ENCODE measurements at places on chromosomes 1 and 21.

DNA sequence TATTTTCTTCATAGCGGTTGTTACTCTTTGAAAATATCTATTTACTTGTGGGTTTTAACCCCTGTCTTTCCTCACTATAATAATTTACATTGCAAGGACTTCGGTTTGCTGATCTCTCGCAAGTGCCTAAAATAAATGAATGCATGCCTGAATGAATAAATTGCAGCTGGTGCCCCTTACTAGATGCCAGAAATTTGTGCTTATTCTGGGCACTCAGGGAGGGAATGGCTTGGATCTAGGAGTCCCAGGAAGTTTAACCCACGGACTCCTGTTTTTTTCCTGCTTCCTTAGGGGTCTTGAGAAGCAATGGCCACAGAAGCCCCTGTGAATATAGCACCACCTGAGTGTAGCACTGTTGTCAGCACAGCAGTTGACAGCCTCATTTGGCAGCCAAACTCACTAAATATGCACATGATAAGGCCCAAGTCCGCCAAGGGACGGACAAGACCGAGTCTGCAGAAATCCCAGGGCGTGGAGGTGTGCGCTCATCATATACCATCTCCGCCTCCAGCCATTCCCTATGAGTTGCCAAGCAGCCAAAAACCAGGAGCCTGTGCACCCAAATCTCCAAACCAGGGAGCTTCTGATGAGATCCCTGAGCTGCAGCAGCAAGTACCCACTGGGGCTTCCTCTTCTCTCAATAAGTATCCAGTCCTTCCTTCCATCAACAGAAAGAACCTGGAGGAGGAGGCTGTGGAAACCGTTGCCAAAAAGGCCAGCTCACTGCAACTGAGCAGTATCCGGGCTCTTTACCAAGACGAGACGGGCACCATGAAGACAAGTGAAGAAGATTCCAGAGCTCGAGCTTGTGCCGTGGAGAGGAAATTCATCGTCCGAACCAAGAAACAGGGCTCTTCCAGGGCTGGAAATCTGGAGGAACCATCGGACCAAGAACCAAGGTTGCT is 4.2 kb upstream of the PLA2G2C start:
- DNase-seq = no peak

- peak; percentile 36 for DNase-seq
Measured at GRCh38 chr1:145858238-145858900, 512 bp downstream of the PIAS3 start.

DNA sequence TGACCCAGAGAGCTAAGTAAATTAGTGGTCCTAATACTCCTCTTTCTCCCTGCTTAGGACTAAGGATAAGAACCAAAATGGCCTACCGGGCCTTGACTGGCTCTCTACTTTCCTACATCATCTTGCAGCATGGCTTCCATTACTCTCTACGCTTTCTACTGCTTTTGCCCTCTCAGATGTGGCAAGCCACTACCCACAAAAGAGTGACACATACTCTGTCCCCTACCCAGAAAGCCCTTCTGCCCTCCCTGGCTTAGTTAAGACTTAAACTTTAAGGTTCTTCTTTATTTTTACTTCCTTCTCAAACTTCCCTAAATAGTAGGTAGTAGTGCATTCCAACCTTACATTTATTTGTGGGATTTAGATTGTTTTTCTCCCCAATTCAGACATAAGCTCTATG is 228.1 kb downstream of the TPR start:
- DNase-seq = no peak

DNA sequence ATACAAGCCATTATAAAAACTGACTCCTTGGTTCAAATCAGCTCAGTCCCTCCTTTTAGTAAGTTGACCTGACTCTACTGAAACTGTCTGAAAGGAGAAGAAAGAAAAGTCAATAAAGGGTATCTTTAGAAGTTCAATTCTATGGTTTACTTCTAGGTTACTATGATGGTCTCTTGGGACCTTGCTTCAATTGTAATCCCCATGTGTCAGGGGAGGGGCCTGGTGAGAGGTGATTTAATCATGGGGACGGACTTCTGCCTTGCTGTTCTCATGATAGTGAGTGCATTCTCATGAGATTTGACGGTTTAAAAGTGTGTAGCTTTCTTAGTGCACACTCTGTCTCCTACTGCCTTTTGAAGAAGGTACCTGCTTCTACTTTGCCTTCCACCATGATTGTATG is 31.7 kb upstream of the FNBP1L start:
- no peak for DNase-seq

- peak; percentile 20 for DNase-seq
Measured at GRCh38 chr1:55848906-55849305, 633.7 kb upstream of the USP24 start.

- DNase-seq = no peak
Measured at GRCh38 chr1:29318724-29319123, 82.4 kb downstream of the PTPRU start.

DNA sequence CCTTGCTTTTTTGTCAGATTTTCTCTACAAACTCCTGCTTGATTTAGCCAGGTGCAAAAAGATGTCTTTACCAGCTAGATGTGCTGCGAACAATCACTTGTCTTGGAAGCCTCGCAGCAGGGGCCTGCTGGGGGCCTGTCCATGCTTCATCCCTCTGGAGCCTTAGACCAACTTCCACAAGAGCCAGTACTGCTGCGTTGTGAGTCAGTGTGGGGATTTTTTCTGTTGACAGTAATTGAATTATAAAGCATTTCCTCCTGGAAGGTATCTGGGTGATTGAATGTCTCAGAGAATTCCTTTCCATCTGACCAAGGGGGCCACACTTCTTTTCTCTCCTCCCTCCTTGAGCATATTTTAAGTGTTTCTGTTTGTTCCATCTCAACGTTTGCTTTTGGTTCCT is 40.4 kb upstream of the LDLRAP1 start:
- DNase-seq = peak; percentile 79

DNA sequence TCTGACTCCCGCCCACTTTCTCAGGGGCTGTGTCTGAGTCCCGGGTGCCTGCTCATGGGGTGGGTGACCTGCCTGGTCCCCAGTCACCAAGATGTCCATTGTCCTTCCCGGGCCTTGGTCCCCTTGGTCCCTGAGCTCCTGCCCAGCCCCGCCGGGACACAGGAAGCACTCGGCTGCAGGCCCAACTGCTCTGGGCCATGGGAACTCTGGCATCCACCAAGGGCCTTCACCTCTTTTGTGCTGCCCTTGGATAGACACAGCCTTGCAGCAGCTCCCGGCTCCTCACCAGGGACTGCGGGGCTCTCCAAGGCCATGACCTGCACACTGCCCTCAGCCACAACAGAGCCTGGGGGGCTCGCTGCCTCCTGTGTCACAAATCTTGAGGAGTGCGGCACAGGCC is 22.1 kb upstream of the MX1 start:
- DNase-seq = no peak

DNA sequence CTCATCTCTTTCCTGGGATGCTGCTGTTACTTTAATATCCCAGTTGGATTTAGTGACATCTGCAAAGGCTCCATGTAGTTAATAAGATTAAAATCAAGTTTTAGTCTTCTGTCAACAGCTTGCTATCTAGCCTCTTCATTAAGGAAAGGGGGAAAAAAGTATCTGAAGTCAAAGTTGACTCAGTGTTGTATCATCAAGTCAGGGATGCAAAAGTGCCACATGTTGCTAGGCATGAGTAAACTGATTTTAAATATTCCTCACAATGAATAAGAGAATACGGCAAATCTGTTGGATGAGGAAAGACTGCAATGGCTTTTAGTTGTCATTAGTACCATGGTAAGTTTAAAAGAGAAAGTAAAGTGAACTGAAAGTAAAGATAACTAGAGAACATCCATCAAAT is 383.2 kb upstream of the ZRANB2 start:
- peak; percentile 39 for DNase-seq

DNA sequence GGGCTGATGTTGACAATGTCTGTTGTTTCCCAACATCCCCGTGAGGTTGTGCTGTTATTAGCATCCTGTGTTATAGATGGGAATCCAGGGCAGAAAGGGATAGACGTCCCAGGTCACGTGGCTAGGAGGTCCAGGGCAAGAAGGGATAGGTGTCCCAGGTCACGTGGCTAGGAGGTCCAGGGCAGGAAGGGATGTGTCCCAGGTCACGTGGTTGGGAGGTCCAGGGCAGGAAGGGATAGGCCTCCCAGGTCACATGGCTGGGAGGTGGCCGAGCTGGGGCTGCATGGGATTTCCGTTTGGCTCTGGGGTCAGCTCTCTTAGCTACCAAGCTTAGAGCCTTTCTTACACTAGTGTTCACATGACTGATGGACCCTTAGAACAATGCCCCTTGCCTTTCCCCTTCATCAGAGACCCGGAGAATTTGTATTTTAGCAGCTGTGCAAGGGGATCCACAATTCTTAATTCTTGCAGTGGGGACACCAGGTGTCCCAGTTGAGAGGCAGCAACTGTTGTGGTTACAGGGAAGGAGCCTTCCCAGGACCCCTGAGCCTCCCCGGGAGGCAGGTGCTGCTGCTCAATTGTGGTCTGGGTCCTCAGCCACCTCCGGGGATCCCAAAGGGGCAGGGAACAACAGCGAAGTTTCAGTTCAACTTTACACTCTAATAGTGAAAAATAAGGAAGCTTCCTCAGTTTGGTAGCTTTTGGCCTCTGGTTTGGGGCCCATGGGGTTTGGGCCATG is 69.2 kb downstream of the UMODL1 start:
- no peak for DNase-seq

DNA sequence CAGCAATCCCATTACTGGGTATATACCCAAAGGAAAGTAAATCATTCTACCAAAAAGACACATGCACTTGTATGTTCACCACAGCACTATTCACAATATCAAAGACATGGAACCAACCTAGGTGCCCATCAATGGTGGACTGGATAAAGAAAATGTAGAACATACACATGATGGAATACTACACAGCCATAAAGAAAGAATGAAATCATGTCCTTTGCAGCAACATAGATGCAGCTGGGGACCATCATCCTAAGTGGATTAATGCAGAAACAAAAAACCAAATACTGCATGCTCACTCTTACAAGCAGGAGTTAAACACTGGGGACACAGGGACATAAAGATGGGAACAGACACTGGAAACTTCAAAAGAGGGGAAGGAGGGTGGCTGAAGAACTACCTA is 8.7 kb downstream of the ANP32E start:
- DNase-seq = no peak

DNA sequence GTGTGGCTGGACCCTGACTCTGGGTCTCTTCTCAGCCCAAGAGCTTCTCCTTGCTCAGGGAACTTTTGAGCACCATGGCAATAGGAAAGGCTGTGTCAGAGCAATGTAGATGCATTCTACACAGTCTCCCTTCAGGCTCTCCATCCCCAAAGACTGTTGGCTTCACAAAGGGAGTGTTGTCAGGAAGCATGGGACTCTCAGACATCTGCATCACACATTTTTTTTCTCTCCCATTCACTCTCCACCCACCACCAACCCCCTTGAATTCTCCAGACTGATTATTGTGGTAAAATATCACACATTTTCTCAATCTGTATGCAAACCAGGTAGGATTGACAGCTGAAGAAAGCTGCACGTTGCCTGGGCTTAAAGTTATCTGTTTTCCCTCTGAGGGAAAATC is 105.4 kb upstream of the WARS2 start:
- no peak for DNase-seq

DNA sequence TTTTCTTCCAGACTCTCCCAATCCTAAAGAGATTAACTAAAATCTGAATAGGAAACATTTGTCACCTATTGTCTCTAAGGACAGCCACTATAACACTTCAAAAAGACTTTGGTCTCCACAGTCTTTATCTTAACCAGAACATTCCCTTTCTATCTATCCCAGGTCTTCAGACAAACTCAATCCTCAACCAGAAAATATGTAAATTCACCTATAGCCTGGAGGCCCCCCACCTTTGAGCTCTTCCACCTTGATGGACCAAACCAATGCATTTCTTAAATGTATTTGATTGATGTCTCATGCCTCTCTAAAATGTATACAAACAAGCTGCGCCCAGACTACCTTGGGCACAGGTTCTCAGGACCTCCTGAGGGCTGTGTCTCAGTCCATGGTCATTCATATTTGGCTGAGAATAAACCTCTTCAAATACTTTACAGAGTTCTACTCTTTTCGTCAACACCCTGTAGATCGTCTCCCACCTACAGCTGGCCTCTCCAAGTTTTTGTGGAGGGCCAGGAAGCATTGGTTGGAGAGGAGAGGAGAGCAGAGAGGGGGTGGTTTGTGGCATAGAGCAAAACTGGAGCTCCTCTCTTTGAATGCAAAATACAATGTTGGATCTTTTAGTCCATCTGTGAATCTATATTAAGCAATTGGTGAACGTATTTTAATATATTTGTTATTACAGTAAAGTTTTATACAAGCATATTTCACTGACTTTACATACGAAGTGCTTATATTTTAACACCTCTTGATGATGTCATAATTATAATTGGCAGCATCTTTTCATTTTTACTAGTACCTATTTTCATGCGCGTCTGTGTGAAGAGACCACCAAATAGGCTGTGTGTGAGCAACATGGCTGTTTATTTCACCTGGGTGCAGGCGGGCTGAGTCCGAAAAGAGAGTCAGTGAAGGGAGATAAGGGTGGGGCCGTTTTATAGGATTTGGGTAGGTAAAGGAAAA is 230.7 kb upstream of the DUSP10 start:
- no peak for DNase-seq

DNA sequence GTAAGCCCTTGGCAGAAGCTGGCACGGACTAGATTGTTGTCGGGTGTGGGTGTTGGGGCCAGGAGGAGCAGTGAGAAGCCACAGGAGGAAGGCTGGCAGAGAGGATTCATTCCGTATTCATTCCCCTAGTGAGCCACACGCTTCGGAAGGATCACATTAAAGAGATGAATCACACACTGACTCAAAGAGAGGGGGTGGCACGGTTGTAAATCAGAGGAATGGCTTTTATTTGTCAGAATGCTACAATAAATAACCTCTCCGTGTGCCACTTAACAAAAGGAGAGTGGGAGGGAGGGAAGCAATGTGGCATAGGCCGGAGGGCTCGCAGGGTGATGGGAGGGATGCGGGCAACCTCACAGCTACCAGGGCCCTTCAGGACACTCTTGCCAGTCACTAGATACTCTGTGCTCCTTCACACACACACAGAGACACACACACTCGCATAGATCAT is 135.5 kb downstream of the HIVEP3 start:
- peak; percentile 87 for DNase-seq

GRCh38 chr1:188129856-188130838 is 1301.4 kb downstream of the PLA2G4A start:
- no peak for DNase-seq
